Brain pericyte (primary cell): ENCODE measurements at places on chromosomes 16 and 17.

- DNase-seq: peak; percentile 16
These were observed 13.7 kb upstream of the LGALS3BP start for GRCh38 chr17:78993241-78993956.

DNA sequence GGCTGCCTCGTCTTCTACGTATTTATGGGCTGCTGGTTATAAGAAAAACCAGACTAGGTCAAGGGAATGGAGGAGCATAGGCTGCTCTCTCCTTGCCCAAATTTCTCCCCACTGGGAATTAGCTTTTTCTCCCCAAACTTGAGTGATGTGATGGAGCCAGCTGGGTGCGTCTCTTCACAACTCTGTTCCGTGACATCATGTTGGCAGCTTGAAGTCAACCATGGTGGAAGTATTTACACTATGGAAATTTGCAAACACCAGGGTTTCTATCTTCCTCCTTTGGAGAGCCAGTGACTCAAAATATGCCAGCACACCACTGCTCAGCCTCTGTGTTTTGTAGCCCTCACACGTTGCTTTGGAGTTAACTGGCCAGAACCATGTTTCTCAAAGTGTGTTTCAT is 78.1 kb downstream of the OR1D5 start:
- no peak for DNase-seq

DNA sequence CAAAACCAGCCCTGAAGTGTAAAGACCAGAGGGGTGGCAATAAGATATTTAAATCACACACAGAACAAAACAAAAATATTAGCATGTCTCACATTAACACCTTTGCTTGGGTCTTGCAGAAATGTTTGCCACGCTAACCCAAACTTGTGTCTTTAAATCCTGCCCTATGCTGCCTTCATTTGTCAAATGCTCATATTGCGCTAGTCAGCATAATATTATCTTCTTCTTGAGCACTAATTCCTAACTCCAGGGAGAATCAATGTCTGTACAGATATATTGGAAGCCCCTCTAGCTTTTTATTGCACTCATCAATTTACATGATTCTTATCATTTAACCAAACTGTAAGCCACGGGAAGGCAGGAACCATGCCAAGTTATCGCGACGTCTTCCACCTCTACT is 614.8 kb upstream of the SOX9 start:
- DNase-seq: no peak

GRCh38 chr16:18841833-18842525 is 40.6 kb upstream of the ARL6IP1 start:
- DNase-seq: no peak

- DNase-seq: no peak
These were observed 7.6 kb downstream of the CCDC102A start for GRCh38 chr16:57528499-57529390.

DNA sequence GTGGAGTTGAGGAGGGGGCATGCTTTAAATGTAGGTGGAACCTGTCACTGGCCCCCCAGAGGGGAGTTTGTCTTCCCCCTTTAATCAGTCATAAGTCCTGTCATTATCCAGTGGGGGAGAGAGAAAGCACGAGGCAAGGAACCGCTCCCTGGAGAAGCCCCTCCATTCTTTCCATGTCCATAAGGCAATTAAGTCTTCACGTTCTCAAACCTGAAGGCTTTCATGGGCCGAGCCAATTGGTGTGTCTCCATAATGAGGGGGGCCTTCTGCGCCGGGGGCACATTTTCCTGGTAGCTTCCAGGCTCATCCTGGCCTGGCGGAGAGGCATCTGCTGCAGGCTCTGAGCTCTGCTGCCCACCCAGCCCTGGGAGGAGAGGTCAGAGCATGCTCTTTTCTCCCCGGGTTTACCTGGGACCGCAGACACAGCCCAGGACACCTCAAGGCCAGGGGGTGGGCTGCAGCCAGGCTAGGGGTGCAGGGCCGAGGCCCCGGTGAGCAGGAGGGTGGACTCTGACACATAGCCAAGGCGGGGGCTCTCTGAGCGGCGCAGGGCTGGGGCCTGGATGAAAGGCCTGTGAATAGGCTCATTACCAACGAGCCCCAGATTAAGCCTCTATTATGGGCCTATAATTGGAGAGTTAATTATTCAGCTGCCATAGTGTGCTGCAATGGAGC is 42.5 kb downstream of the C16orf78 start:
- no peak for DNase-seq

GRCh38 chr17:78868391-78868790 is 27.8 kb upstream of the USP36 start:
- DNase-seq: no peak

DNA sequence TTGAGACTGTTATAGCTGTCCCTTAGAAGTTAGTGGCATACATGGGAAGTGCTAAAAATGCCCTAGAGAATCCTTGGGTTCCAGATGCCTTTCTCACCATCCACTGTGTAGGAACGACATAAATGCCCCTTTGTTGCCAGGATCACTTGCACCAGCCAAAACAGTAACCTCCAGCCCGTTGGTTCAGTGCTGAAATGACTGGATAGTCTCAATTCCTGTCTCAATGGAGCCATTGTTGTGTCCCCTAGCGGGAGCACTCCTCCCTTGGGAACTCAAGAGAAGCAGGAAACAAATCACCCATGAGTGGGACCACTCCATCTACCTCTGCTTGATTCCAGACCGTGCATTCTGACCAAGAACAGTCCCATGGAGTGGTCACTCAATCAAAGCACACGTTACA is 23.1 kb downstream of the MPHOSPH6 start:
- no peak for DNase-seq

DNA sequence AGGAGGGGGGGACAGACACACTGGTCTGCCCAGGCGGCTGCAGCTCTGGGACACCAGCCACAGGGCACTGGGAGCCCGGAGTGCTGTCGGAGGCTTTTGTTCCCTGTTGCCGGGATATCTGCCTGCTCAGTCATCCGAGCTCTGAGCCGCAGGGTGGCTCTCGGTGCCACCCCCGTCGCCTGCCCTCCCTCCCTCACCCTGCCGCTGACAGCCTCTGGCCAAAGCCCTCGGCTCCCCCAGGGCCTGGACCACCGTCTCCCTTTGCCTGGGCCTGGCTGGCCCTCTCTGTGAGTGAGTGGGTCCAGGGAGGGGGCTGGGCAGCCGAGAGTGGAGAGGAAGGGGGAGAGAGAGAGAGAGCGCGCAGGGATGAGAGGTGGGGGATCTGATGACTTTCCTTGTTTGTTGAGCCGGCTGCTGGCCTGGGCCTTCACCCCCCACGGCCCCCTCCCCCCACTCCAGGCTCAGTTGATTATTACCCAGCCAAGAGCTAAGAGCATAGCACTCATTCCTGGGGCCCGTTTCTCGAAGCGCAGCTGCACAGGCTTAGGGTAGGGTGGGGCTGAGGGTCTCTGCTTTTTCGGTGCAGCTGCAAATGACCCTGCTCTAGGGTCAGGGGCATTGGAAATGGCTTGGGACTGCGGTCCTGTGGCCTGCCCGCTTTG is 2.7 kb downstream of the FOXJ1 start:
- no peak for DNase-seq

DNA sequence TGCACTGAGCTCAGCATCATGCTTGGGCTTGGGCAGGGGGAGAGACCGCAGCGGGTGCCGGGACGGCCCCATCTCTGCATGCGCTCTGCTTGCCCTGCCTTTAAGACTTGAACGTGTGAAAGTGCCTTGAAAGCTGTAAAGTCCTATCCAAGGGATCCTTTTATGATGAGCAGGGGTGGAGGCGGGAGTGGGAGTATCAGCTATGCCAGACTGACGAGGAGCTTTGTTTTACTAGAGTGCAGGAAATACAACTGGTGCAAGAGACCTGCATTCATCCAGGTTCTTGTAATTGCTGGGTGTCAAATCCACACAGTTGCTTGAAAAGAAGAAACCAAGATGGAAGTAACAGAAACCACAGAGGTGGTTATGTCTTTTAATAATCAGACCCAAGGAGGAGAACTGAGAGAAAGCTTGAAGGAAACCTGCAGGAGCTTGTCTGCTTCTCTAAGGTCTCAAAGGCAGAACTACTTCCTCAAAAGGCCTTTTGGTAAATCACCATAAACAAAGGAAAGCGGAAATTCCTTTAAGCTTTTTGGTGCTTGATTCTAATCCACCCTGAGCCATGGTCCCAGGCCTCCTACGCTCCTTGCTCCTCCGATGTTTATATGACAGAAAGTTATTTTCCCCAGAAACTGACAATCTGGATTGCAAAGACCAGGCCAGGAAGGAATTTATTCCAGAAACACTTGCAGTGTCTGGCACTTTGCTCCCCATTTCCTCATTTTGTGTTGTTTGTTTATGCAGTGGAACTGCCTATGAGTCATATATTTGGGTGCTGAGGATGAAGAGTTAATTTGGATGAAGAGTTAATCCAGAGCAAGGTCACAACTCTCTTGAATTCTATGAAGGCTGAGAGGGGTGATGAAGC is 51.3 kb upstream of the FBXO47 start:
- no peak for DNase-seq

DNA sequence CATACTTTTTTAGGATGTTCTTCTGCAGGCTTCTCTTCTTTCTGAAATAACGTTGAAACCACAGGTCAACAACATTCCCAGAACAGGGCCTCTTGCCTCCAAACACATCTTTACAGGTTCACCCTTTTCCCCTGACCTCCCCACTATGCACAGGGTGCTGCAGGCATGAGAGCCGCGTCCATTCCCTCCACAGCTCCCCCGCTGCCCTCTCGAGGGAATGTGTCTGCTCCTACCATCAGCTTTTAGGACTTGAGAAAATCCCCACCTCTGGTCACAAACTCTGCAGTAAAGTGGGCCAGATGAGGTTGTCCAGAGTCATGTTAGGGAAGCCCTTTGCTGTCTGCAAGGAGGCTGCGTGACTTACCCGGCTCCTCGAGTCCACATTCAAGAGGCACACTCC is 30.5 kb downstream of the DUSP14 start:
- DNase-seq: no peak

DNA sequence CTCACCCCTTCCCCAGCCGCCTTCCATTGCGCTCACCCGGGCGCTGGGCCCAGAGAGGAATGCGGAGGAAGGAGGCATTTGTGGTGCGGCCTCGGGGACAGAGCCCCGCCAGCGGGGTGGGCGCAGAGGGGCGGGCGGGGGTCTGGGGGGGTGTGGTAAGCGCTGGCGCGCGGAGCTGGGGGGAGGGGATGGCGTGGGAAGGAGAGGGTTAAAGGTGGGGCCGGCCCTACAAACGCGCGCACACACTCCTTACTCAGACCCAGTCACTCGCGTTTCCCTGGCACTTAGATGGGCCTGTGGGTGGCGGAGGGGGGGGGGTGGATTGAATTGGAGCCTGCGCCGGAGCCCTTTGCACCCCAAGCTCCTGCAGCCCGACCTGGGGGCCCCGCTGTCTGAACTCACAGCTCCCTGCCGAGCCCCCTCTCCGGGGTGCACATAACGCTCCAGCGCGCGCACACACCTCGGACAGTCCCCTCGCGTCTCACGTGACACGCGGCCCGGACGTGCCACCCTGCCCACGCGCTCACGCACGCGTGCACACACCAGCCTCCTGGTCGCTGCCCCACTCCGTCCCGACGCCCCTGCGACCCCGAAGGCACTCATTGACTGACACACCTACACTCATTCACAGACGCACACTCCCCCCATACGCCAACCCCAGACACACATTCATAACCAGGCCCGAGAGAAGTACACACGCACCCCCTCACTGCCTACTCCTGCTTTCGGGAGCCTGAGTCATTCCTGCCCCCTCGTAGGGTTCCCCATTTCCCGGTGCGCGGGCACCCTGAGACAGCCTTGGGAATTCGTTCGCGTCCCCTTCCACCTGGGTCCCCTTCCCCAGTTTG is 844 bp downstream of the TBKBP1 start:
- no peak for DNase-seq

- DNase-seq: no peak
These were observed 327.6 kb downstream of the CDH13 start for GRCh38 chr16:82954224-82954929.

DNA sequence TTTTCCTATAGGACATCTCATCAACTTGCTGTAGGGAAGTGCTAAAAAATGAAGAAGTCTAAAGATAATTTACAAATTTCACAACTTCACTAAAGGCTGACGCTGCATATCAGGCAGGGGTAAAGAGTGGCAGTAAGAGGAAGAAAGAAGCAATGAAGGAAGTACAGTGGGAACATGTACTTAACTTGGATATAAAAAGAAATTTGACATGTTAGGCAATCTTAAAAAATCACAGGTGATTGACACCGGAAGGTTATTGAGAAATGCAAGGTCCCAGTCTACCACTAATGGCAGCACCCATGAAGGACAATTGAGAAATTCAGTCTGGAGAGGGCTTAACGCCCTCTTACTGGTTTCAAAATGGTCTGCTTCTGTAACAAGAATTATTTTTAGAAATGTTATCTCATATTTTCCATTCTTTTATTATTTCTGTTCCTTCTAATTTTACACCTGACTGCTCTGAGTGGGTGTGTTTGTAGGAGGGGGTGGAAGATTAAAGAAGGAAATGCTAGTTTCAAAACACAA is 358.1 kb downstream of the KCNJ2 start:
- no peak for DNase-seq

- DNase-seq: no peak
These were observed 273.2 kb downstream of the RBFOX1 start for GRCh38 chr16:7605812-7606211.

- no peak for DNase-seq
These were observed 482 bp downstream of the DCTPP1 start for GRCh38 chr16:30429418-30429677.

DNA sequence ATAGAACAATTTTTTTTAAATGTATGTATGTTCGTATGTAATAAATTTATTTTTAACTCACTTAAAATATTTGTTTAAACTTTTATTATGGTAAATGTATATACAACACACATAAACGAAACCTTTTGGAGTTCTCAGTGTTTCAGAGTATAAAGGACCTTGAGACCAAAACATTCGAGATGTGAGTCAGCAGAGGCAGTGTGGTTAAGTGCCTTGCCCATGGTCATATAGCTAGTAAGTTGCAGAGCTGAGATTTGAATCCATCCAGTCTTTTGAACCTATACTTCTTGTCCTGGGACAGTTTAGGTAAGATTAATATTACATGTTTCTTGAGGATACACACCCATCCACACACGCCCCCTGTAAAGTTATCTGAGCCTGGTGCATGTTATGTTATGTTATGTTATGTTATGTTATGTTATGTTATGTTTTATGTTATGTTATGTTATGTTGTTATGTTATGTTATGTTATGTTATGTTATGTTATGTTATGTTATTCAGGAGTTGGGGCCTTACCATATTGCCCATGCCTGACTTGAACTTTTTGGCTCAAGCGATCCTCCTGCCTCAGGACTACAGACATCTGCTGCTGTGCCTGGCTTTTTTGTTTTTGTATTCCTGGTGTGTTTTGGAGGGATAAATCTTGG is 41.8 kb downstream of the TNRC6A start:
- DNase-seq: no peak

DNA sequence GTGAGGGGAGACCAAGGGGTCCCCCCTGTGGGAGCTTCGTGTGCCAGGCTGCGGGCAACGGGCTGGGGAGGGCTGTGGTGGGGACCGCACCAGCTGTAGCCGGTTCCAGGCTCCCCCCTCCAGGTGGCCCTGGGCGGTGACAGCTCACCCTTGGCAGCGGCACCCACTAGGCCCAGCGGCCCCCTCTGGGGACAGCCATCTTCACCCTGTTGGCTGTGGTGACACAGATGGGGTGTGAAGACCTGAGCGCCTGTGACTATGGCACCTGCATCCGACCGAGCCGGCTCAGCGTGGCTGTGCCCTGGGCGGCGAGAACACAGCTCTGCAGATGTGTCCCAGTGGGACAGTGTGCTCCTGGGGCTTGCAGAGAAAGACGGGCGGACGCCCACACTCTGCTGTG is 1.1 kb upstream of the C1QTNF8 start:
- DNase-seq: no peak
